ENCODE measurements at places on chromosomes 1 and 21.

DNA sequence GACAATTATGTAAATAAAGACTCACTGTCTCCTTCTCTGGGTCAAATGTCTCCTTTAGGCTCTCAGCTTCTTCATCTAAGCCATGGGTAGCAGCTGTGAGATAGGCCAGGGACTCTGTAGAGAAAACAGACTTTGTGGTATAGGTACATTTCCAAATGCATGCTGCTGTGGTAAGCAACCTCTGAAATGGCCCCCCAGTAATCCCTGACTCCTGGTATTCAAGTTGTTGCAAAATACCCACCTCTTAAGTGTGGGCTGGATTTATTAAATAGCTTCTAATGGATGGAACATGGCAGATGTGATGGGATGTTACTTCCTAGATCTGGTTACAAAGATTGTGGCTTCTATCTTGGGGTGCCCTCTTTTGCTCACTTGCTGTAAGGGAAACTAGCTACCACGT, 11.1 kb upstream of the PEX19 start:
- DNase-seq: no peak

DNA sequence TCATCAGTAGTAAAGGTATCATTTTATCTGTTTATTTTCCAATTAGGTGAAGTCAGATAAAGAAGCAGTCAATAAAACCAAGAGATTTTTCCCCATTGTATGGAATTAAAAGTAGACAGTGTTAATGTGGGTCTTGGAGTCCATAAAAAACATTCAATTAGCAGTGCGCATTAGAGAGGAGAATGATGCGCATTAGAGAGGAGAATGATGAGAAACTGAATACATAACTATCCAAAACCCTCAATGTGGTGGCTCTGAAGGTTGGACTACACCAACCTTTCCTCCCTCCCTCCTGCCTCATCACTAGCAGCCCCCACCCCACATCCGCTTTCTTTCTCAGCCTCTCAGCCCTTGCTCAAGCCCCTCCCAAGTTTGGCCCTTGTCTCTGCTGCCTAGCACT, 99.5 kb downstream of the DAB1 start:
- DNase-seq: no peak

DNA sequence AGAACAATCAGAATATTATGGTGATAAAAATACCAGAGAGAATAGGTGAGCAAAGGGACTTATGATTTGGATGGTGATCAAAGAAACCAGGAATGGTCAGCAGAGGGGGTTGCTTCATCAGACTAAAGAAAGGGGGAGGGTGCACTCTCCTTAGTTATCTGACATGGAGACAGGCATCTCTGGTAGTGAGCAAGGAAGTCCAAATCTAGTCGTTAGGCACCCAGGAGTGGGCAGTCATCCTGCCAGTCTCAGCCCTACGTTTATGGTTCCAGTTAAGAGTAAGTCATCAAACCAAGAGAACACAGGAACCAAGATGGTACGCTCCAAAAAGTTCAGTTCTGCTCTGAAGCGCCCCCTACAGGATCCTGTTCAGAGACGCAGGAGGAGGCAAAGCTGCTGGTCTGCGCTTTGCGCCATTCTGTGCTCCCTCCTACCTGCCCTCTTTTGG, 28.6 kb downstream of the EBNA1BP2 start:
- DNase-seq: no peak

- no peak for DNase-seq
Observed at GRCh38 chr1:222815440-222815765, 564 bp downstream of the DISP1 start.

- DNase-seq: no peak
Observed at GRCh38 chr21:46116776-46117585, 19.1 kb downstream of the COL6A2 start.

- DNase-seq: peak; percentile 33
Observed at GRCh38 chr1:220271706-220272046, 577 bp downstream of the RAB3GAP2 start.

DNA sequence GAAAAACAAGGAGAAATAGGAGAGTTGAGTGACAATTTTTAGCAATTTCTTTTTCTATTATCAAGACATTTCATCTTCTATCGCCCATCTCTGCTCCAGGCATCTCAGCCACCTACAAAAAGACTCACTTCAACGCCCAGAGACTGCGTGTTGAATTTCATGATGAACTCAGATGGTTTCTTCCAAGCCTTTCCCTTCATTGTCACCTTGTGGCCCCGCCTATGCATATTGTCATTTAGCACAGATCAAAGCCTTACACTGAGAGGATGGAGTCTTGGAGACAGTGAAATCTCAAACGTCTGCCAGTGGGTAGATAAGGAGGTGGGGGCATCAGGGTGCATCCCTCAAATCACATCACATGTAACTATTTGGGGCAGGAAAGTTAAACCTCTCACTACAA, 319.4 kb downstream of the SIPA1L2 start:
- no peak for DNase-seq

GRCh38 chr1:206816390-206817287, 44.3 kb upstream of the IL10 start:
- no peak for DNase-seq

- no peak for DNase-seq
Observed at GRCh38 chr1:221869779-221870178, 127.9 kb upstream of the DUSP10 start.

- DNase-seq: no peak
Observed at GRCh38 chr1:206907304-206907991, 10.2 kb downstream of the IL24 start.

GRCh38 chr1:220250681-220251080, 21.6 kb downstream of the RAB3GAP2 start:
- DNase-seq: peak; percentile 50

DNA sequence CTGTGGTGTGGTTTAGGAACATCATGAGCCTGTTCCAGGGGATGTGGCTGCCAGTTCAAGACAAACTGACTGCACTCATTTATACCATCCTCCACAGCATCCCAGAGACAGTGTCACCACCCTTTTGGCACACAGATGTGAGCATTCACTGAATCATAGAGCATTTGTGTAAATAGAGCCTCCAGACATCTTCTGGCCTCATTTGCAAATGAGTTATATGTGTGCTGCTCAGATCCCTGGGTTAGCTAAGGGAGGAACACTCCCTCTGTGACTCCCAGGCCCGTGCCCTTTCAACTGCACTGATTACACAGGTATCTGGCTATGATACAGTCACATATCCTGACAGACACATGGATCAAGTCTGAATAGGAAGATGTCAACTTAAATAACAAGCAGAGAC, 351.5 kb upstream of the PLD5 start:
- DNase-seq: no peak
